Activated CD4-positive, alpha-beta T cell treated with anti-CD3 and anti-CD28 coated beads for 24 hours (primary cell): ENCODE measurements at places on chromosomes 5 and 9.

- no peak for DNase-seq
Observed at GRCh38 chr9:35374436-35374835, 115.5 kb upstream of the RUSC2 start.

GRCh38 chr9:91359734-91360470 is 1.8 kb downstream of the AUH start:
- no peak for DNase-seq

DNA sequence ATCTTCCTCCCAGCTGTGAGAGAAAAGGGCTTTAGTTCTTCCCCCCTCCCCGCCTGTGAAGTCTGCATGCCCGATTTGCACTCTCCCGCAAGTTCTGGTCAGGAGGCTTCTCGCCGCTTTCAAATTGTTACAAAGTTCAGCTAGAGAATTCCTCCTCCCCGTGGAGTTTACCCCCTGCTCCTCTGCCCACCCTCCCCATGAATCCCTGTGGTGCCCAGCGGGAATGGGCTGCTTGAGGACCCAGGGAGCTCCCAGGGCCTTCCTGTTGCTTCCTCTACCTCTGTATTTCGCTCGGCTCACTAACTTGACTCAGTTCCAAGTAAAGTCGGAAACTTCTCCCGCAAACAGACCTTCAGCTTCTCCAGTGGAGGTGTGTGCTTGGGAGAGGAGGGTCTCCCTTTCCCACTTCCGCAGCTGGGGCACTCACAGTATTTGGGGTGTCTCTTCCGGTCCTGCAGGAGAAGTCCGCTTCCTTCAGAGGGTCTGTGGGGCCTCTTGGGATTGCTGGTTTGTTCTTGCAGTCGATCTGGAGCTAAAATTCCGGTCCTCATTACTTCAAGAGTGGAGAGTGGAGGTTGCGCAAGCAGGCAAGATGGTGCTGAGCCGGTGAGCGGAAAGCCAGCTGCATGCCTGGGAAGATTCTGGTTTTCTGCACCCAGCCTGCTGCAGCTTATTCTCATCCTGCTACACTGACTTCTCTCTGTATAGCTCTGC is 97.8 kb downstream of the ADAMTS12 start:
- no peak for DNase-seq

- DNase-seq: no peak
Observed at GRCh38 chr9:78280982-78281668, 15.8 kb upstream of the PSAT1 start.

DNA sequence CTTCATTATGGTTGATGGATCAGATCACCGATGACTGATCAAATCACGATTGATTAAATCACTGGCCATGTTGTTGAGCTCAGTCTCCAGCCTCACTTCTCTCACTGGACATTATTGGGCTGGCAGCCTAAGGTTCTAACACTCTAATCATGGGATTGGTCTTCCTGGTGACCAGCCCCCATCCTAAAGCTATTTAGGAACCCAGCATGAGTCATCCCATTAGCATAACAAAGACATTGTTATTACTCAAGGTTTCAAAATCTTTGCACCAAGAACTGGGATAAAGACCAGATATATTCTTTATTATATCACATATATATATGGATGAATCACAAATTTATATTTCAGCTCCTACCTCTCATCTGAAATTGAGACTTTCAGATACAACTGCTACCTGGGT is 272.1 kb upstream of the IL12B start:
- no peak for DNase-seq
